ENCODE measurements at places on chromosomes 3 and 15. TPM values are rescaled to one million over a fixed set of nuclear protein-coding genes. Genes with fewer than 3 reads are reported as not detected.

CHRNA5 gene
- total RNA-seq, result 9.7 TPM

DNA sequence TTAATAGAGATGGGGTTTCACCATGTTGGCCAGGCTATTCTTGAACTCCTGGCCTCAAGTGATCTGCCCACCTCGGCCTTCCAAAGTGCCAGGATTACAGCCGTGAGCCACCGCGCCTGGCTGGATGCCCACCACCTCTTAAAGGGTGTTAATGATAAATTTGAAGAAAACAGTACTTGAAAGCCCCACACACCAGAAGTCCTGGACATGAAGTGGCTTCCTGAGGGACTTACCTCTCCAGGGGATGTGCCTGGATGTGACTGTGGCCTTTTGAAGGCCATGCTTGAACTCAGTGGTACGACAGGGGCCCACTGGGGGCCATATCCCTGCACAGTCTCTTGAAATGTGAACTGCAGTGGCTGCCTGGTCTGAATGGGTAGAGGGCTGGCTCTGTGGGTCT, 18.2 kb downstream of the IRAK2 start:
- DNase-seq, result no peak

- no peak for DNase-seq
These were observed 20.7 kb upstream of the LPP start for GRCh38 chr3:188133219-188133618.

SLC28A2 gene
- 54.9 TPM for total RNA-seq

- DNase-seq, result no peak
These were observed 146.5 kb downstream of the CTNNB1 start for GRCh38 chr3:41345788-41346187.

SI gene
- total RNA-seq, result 42.4 TPM

DNA sequence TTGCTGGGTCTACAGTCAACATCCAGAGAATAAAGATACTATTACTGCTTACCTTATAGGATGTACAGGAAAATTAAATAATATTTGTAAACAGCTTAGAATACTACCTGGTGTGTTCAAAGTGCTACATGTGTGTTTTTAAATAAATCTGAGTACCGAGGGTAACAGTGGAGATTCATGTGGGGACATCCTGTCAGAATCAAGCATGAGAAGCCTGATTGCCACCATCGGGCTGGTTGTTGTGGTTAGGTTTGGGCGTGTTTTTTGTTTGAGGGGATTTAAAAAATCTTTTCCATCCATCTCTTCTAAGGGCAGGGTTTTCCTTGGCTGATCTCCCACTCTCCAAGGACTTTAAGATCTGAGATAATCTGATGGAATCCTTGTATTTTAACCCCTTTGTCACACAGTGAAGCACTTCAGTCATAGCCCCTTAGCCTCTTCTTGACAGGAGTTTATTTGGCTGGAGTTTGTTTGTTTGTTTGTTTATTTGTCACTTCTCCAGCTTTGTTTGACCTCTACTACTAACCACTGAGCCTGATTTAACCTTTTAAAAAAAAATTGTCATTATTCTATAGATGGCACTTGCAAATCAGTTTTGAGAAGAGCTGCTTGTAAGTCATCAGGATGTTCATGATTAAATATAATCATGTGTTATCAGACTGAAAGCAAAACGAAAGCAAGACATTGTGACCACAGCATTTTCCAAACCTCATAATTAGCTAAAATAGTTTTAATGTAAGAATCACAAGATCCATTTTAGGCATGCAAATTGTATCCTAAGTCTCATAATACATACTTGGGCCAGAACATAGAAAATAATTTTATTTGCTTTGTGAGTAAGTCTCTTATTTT, 72.8 kb upstream of the RARB start:
- no peak for DNase-seq

Data from colonic mucosa (tissue), 4 donors.